ENCODE measurements at places on chromosomes 1 and 21.
A peak's percentile ranks its signal among the peaks of the same experiment; 100 is the strongest.

- DNase-seq = no peak
Observed at GRCh38 chr1:61659061-61659460, 65.9 kb downstream of the TM2D1 start.

DNA sequence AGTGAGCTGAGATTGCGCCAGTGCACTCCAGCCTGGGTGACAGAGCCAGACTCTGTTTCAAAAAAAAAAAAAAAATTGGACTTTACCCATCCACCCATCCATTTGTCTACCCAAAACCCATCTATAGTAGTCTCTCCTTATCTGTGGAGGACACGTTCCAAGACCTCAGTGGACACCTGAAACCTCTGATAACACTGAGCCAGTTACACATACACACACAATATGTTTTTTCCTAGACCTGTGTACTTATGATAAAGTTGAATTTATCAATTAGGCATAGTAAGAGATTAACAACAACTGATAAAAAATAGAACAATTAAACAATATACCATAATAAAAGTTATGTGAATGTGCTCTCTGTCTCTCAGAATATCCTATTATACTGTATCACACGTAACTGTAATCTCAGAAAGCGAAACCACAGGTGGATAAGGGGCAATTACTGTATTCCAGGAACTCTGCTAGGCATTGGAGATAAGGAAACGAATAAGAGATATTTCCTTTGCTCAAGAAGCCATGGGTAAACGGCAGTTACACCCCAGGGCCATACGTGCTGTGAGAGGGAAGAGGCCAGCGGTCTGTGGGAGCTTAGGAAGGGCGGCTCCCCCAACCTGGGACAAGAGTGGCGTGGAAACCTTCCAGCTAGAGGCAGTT, 84.2 kb upstream of the DISP3 start:
- DNase-seq = no peak

GRCh38 chr1:220925707-220926106, 46.5 kb downstream of the HLX start:
- peak; percentile 13 for DNase-seq

DNA sequence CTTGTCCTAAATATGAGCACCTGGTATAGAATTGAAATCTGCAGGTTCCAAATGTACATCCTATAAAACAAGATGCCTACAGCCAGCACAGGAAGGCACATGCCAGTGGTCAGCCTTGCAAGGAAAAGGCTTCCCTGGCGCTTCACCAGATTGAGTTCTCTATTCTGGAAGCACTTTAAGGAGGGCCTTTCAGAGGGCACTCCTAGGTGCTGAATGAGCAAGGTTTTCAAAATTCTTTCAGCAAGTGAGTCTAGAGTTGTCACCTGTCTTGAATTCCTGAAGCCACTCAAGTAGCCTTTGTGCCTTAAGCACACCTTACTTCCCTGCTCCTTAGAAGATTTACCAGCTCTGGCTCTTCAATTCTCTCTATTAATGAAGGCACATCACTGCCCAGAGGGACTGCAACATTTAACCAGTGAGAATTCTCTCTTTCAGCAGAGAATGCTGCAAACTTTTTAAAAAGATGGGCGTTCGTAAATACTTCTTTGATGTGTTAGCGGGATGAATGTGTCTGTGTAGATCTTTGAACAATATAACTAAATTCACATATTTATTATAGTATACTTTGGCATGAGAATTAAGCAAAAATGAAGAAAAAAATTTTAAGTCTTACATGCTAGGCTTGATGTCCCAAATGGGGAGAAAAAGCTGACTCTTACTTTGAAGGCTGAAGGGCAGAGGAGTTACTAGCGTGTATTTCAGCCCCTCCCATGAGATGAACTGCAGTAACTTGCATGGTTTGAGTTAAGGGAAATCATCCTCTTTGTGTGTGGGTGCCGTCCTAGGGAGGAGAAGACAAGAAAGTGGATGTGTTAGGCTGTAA, 162.0 kb downstream of the NTPCR start:
- peak; percentile 12 for DNase-seq

DNA sequence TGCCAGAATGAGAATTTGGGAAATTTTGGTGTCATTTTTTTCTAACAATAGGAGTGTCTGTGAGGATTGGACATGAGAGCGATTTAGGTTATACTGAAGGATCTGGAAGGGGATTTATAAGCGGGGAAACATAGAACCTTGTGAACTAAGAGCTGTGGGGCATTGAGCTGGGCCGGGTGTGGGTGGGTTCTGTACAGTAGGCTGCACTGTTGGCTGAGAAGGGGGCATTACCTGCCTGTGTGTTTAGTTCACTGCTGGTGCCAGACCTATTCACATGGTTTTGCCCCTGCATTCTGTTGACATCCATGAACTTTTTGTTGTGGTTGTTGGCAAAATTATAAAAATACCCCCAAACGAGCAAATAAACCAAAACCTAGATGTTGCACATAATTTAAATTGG, 8.8 kb downstream of the PBX1 start:
- no peak for DNase-seq

DNA sequence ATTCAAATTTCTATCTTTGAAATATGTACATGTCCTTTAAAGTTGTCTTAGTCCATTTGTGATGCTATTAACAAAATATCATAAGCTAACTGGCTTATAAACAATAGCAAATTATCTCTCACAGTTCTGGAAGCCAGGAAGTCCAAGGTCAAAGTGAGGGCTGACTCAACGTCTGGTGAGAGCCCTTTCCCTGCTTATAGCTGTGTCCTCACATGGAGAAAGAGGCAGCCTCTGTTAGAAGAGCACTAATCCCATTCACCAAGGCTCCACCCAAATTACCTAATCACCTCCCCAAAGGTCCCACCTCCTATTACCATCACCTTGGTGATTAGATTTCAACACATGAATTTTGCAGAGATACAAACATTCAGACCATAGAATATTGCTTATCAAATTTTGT, 450.1 kb upstream of the BEND5 start:
- no peak for DNase-seq

GRCh38 chr21:45979141-45979631, 2.4 kb upstream of the COL6A1 start:
- no peak for DNase-seq

DNA sequence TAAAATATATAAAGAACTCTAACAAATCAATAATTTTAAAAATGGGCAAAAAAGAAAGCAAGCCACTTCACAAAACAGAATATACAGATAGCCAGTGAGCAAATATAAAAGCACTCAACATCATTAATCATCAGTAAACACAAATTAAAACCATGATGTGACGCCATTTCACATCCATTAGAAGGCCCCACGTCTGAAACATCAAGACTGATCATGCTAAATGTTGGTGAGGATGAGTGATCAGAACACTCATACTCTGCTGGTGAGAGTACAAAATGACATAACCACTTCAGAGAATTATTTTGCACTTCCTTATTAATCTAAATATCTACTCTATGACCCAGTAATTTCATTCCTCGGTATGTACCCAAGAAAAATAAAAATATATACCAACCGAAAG, 512.2 kb upstream of the NR5A2 start:
- DNase-seq = no peak

DNA sequence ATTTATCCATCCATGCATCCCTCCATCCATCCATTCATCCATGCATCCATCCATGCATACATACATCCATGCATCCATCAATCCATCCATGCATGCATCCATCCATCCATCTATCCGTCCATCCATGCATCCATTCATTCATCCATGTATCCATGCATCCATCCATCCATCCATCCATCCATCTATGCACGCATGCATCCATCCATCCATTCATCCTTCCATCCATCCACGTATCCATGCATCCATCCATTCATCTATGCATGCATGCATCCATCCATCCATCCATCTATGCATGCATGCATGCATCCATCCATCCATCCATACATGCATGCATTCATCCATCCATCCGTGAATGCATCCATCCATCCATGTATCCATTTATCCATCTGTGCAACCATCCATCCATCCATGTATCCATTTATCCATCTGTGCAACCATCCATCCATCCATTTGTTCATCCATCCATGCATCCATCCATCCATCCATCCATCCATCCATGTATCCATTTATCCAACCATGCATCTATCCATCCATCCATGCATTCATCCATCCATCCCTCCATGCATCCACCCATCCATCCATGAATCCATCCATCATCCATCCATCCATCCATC, 30.3 kb upstream of the TINAGL1 start:
- no peak for DNase-seq

- DNase-seq = no peak
Observed at GRCh38 chr1:57238233-57238781, 185.6 kb downstream of the DAB1 start.

- peak; percentile 25 for DNase-seq
Observed at GRCh38 chr21:35905096-35905962, 155.0 kb downstream of the SETD4 start.

- peak; percentile 87 for DNase-seq
Observed at GRCh38 chr21:33196941-33197374, 32.8 kb upstream of the IFNAR2 start.

DNA sequence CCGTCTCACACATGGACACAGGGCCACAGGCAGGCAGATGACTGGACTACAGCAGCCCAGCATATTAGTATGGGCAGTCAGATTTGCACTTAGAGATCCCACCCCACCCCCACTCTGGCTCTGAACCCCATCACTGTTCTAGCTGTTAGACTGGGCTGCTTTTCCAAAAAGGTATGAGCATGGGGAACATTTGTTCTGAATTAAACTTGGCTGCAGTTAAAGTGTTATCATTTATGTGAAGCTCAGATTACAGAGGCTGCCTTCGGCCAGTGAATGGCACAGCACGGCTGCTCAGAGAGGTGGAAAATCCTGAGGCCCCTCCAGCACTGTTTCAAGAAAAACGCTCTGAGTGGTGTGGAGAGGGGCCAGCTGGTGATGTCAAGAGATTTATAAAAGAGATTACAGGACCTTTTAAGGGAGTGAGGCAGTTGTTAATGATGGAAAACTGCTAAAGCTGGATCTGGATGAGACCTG, 6.9 kb upstream of the NOS1AP start:
- DNase-seq = no peak

- no peak for DNase-seq
Observed at GRCh38 chr21:41916888-41917433, 36.9 kb downstream of the C2CD2 start.

DNA sequence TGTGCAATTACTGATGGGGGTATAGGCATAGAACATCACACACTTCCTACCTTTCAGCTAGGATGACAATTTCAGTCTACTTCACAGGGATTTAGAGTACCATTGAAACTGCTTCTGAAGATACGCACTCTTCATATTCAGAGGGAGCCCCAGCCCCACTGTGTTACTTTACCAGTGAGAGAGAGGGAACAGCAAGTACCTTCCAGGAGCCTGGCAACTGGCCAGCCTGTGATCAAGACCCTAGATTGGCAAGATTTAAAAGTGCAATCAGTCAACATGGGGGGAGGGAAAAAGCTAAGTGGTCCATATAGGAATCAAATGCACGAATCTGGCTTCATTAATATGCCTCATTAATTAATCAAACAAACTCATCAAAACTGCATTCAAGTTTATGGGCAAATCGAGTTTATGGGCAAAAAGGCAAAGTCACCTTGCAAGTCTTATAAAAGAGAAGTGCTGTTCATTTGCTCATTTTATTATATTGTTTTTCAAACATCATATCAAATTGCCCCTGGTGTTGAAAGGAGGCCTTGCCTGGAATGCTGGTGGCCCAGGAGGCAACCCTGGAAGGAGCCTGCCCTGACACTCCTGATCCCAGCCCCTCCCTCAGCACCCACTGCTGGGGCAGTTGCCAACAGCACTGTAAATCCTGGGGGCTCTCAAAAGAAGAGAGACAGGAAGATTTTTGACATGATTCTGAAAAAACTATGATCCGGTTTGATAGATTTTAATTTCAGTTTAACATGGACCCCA, 184.9 kb upstream of the DPT start:
- DNase-seq = no peak

DNA sequence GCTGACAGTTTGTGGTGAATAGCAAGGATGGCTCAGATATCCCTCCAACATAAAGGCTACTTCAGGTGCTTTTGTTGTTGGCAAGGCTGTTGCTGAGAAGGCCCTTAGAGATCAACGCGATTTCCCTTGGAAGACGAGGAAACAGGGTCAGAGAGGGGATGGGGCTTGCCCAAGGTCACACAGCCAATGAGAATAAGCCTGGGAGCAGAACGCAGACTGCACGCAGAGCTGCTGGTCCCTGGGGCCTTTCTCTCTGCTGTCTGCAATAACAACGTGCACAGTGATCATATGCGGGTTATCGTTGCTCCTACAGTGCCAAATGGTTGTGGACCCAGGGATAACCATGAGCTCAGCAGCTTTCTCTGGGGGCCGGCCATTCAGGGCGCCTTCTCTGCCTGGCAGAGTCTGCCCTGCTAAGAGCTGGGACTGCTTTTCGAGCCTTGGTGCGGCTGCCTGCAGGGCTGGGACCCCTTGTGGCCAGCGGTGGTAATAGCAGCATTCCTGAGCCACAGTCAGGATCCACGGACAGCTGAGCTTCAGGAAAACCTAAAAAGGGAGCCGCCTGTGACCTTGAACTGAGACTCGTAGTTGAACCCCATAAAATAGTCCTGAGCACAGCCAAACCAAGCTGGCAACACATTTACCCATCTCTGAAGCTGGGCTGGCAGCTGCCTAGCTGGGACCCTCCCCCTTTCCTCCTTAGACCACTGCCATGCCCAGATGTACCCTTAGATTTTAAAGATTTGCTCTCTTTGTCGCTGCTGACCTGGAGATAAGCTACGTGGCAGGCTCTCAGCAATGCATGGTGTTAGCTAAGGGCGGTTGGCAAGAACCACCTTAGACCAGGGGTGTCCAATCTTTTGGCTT, 39.8 kb downstream of the HTR6 start:
- DNase-seq = peak; percentile 68

DNA sequence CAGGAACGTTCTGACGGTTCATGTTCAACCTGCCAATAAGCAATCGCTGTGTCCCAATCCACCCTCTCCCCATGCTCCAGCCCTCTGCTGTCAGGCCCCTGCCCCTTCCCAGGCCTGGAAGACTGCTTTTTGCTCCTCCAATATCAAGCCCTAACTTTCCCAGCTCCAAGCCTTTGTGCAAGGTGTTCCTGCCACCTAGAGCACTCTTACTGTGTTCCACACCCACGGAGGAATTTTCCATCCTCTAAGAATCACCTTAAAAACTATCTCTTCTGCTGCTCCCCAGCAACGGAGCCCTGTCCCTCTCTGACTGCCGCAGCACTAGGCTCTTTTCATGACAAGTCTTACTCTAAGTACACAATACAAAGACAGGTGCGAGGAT, 657.9 kb downstream of the AJAP1 start:
- DNase-seq = no peak

DNA sequence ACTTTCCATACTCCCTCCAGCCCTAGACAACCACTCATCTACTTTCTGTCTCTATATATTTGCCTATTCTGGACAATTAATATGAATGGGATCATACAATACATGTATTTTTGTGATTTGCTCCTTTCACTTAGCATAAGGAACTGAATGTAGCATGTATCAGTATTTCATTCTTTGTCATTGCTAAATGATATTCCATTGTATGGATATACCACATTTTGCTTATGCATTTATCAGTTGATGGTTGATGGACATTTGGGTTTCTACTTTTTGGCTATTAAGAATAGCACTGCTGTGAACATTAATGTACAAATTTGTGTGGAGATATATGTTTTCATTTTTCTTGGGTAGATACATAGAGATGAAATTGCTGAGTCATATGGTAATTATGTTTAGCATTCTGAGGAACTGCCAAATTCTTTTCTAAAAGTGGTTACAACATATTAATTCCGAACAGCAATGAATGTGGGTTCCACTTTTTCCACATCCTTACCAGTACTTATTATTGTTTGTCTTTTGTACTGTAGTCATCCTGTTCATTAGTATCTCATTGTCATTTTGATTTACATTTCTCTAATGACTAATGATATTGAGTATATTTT, 121.0 kb downstream of the LRRC40 start:
- DNase-seq = no peak

All from suppressor macrophage treated with lipopolysaccharide for 1 hour (primary cell).